Activated T-cell treated with anti-CD3 and anti-CD28 coated beads for 48 hours (primary cell): ENCODE measurements at places on chromosomes 1 and 21.

DNA sequence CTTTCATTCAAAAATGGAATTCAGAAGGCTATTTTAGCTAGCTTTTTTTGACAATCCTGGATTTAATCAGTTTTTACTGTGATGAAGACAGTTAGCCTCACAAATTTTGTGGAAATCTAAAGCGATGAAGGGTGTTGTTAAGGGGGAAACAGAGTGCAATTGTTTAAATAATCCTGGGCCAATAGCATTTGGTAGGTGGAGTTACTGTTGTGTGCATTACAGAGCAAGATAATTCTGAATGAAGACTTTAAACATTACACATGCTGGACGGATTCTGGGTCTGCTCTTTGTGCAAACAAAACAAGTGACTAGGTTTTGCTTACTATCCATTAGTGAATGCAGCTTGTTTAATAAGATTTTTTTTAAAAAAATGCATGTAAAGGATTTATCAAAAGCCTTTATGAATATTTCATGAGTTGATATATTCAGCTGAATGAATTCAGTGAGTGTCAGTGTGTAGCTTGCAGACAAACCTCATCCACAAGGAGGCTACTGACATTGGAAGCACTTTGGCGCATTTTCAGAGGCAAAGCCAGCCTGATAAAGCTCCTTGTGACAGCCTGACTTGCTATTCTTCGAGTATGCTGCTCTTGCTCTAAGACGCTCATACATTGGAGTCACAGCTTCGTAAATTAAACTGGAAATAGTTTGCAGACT, 199.6 kb downstream of the PDE4B start:
- DNase-seq, result no peak

DNA sequence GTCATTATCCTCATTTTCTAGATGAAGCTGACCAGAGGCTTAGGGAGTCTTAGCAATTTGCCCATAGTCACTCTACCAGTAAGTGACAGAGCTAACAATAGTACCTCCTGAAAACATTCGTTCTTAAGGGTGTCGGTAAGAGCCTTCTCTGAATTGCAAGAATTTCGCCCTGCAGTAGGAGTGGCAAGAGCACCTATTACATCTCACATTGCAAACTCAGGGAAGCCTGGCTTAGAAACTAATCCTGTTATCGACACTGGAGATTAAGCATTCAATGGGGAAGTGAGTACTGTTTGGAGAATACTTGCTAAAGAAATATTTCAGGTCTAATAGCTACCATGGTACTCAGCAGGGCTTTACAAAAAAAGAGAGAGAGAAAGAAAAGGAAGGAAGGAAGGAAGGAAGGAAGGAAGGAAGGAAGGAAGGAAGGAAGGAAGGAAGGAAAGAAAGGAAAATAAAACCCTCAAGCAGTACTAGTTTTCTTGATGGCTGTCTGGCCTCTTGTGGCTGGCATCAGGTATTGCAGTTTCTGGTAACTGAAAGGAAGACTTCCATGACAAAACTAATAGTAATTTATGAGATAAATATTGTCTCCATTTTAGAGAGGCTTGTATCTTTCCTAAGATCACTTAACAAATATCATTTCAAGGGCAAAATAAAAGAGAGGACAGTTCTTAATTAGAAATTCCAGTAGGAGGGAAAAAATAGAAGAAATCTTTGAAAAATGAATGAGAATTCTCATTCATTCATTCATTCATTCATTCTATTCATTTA, 10.4 kb downstream of the C1orf226 start:
- no peak for DNase-seq

- DNase-seq, result no peak
Observed at GRCh38 chr1:155044812-155045657, 6.1 kb upstream of the ADAM15 start.

DNA sequence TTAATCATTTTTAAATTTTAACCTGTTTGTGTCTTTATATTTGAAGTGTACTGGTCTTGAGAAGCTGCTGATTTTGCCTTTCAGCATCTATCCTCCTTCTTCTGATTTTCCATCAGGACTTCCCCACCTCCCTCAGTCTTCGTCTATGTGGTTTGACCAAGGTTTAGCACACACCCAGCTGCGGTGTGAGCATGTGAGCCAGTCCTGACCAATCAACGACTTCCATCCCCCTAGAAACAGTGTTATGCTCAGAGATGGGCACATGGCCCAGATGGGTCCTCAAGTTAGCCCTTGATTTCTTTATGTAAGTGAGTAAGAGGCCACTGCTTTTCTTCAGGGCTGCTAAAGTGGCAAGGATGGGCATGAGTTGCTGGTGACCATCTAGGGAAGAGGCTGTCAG, 190.8 kb downstream of the MATN1 start:
- DNase-seq, result no peak

DNA sequence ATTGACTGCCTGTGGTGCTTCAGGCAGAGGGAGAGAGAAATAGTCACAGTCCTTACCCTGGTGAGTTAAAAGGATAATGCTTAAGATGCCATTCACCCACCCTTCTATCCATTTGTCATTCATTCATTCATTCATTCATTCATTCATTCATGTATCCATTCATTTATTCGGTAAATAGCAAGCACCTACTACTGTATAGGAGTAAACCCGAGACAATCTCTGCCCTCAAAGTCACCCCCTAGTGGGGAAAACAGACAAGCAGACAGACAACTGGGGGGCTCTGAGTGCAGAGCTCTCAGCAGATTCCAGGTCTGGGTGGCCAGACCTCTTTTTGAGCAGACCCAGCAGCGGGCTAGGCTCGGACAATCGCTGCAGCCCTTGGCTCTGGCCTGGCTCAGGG, 14.1 kb upstream of the ACTL8 start:
- DNase-seq, result no peak

GRCh38 chr1:44603718-44604117, 70.6 kb downstream of the TMEM53 start:
- no peak for DNase-seq

DNA sequence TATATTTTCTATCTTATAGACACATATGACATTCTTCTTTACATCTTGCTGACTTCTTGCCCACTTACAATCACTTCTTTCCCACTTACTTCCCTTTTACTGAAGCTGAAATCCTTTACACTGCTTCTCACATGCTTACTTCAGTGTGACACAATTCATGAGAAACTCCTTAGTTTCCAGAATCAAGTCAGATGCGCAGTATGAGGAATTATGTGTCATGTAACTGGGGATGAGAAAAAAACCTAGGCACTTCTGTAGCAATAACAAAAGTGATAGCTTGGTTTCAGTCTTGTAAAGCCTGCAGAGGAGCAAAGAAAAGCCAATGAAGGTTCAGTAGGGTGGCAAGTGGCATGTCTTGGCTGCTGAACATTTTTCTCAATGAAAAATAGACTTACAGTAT, 566.2 kb upstream of the RGS18 start:
- no peak for DNase-seq

DNA sequence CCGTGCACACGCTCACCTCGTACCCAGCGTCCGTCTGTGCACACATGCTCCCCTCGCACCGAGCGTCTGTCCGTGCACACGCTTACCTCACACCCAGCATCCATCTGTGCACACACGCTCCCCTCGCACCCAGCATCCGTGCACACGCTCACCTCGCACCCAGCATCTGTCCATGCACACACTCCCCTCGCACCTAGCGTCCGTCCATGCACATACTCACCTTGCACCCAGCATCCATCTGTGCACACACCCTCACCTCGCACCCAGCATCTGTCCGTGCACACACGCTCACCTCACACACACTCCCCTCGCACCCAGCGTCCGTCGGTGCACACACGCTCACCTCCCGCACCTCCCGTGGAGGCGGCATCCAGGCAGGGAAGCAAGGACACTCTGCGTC, 24.4 kb upstream of the COL18A1 start:
- no peak for DNase-seq

- DNase-seq, result no peak
Observed at GRCh38 chr1:11537380-11537764, 58.4 kb downstream of the DISP3 start.

GRCh38 chr1:166594646-166595045, 244.6 kb upstream of the POGK start:
- no peak for DNase-seq

- DNase-seq, result no peak
Observed at GRCh38 chr21:16608209-16608830, 878.5 kb downstream of the USP25 start.

DNA sequence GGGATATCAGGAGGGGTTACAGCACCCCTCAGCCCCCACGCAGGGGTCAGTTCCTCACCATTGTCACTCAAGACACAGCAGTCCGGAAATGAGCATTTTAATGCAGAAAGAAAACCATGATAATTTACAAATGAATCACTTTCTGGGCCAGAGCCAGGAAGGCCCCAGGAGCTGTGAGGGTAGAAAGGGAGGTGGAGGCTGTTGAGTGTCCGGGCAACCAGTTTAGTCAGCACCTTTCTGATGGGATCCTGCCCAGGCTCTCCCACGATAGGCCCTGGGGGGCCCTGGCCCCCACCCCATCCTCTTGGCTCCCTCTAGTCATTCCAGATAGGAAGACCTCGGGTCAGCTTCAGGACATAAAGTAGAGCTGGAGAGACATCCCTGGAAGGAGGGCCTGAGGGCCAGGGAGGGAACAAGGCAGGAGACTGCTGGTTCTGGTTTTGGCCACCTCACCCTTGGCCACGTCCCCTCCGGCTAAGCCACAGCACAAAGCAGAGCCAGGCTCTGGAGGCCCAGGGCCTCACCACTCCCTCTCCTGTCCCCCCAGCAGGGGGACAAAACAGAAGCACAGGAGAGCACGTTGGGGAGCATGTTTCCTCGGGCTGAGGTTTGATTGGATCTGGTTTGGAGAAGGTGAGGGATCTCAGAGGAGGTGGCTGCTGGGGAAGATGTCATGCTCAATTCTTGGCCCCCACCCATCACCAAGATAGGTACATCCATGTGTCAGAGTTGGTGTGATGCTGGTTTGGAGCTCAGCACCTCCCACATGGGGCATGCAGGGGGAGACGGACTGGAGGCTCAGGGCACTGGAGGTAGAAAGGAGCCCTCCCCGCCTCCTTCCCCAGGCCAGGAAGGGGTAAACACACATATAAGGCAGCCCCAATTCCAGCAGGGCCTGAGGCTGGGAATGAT, 20.6 kb downstream of the ETNK2 start:
- DNase-seq, result no peak

GRCh38 chr1:181040284-181040865, 6.6 kb downstream of the MR1 start:
- no peak for DNase-seq

- no peak for DNase-seq
Observed at GRCh38 chr1:118842452-118843201, 145.5 kb downstream of the TBX15 start.

GRCh38 chr21:42445311-42445710, 41.6 kb downstream of the UBASH3A start:
- no peak for DNase-seq

GRCh38 chr1:11761988-11762406, at the start of gene C1orf167:
TSS of gene C1orf167 (plus strand) at chr1:11762193. CDS start at chr1:11764401, 2,208 bp downstream.
- peak; percentile 45 for DNase-seq

- DNase-seq, result no peak
Observed at GRCh38 chr1:151238467-151238739, 16.1 kb upstream of the PSMD4 start.

GRCh38 chr1:53546409-53547155, 87.4 kb downstream of the DMRTB1 start:
- DNase-seq, result no peak

DNA sequence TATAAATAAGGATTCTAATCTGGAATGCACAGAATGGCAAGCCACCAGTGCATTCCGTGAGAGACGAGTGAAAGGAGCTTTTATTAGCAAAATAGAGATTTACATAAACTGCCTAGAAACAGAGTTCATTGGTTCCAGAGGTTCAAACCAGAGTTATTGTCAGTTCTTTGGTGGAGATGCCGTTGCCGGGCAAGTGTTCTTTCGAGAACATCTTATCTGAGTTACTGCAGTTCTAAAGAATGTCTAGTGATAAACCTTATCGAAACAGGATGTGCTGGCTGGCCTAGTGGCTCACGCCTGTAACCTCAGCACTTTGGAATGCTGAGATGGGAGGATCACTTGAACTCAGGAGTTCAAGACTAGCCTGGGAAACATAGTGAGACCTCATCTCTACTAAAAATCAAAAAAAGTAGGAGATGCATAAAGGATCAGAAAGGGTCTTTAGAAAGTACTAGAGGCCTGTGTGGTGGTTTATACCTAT, 19.9 kb upstream of the EVI5 start:
- no peak for DNase-seq

- no peak for DNase-seq
Observed at GRCh38 chr1:44609768-44610526, 64.3 kb downstream of the TMEM53 start.
